ENCODE measurements at places on chromosomes 2 and 18.

DNA sequence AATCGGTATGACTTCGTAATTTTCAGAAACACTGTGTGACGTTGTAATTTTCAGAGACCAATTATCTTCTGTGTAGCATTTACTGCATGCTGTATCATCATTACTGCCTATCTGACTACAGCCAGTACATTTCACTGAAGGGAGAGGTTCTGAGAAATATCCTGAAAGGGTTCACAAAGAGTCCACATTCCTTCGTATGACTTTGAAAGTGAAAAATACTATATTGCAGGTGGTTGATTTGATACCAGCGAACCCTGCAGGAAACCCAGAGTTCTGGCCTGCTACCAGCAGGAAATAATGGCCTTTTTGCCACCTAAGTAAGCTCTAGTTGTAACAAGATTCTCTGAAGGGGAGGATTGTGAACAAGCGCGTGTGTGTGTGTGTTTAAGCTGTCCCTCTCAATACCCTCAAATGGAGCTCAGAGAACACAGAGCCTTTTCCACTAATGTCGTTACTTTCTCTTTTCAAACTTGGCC is 155.5 kb downstream of the ARHGAP28 start:
- no peak for DNase-seq

- no peak for DNase-seq
Observed at GRCh38 chr2:101199251-101199791, 48.1 kb upstream of the TBC1D8 start.

- DNase-seq, result no peak
Observed at GRCh38 chr2:71749671-71750101, 296.3 kb downstream of the DYSF start.

DNA sequence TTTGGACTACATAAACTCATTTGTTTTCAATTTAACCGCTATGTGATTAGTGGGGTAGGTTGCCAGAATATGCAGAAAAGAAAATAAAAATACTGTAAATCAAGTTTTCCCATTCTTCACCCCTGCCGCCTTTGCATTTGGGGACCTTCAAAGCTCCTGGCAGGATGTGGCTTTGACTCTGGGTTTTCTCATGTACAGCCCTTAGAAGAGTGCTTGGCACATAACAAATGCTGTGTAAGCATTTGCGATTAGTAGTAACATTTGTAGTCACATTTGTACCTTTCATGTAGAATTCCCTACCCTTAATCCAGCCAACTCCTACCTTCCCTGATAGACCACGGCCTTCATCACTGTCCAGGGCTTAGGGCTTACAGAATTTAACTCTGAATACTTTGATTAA is 262.6 kb downstream of the MREG start:
- DNase-seq, result no peak

DNA sequence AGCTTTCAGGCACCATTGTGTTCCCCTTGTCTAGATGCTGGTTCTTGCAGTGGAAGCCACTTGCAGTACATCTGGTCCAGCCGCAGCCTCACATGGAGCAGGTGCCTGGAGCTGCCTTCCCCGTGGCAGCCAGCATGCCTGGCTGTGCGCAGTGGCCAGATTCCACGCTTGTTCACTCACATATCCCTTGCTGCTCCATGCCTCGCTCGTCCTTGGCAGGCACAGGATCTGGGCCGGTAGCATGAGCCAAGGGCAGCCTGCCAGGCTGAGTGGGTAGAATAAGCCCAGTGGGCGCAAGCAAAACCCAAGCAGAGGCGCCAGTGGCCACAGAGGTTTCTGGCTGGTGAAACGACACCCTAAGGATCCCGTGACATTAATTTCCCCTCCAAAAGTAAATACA is 20.6 kb downstream of the TMX3 start:
- no peak for DNase-seq

DNA sequence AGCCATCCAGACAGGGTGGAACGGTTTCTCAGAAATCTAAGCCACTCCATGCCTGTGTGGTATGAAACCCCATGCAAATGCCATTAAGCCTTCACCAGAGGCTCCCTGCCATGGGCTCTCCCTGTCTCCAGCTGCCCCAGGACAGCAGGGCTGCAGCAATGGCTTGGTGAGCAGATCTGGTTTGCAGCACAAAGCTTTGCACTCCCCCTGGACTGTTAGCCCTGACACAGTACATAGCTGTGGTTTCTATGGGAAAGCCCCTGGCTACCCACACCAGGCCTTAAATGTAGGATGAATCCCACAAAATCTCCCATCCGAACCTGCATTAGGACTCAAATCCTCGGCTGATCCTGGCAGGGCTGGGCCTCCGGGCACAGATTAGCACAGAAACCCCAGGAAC is 291.6 kb downstream of the TNS1 start:
- peak; percentile 19 for DNase-seq

DNA sequence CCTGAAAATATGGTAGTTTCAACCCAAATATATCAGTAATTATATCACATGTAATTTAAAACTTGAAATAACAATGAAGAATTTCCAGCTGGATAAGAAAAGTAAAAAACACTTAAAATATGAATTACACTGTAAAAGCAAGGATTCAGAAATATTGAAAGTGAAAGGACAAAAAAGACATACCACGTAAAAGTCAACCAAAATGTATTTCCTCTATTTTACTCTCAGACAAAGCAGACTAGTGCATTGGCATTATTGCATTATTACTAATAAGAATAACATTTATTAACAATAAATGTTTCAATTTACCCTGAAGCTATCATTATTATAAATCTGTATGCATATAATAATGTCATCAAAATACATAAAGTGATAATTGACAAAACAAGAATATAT is 445.1 kb upstream of the TRIB2 start:
- DNase-seq, result no peak

DNA sequence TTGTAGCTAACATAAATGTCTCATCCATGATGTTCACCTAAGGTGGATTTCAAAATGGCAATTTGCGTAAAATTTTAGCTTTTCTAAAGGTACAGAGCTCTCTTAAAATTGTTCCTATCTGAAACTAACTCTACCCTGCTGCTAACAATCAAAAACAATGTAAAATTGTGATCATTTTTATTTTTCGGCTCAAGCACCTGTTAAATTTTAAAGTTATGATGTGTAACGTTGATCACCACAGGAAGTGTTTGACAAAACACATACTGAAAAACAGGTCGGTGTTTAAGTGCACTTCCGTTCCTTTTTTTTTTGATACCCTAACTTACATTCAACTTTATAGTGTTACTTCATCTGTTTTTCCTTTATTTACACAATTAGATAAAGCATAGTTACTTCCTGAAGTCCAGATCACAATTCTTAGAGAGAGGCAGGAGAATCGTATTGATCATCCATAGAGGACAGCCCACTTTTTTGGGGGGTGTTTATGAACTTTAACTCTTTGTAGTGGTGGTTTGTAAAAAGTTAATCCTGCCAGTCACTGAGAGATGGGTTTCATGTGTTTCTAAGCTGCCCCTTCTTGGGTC is 6.0 kb upstream of the NCK2 start:
- no peak for DNase-seq

- DNase-seq, result peak; percentile 20
Observed at GRCh38 chr2:191835539-191836350, 11.1 kb downstream of the CAVIN2 start.

- DNase-seq, result no peak
Observed at GRCh38 chr2:196442211-196442610, 197.3 kb upstream of the CCDC150 start.

- DNase-seq, result no peak
Observed at GRCh38 chr2:195410074-195410671, 246.9 kb upstream of the SLC39A10 start.

DNA sequence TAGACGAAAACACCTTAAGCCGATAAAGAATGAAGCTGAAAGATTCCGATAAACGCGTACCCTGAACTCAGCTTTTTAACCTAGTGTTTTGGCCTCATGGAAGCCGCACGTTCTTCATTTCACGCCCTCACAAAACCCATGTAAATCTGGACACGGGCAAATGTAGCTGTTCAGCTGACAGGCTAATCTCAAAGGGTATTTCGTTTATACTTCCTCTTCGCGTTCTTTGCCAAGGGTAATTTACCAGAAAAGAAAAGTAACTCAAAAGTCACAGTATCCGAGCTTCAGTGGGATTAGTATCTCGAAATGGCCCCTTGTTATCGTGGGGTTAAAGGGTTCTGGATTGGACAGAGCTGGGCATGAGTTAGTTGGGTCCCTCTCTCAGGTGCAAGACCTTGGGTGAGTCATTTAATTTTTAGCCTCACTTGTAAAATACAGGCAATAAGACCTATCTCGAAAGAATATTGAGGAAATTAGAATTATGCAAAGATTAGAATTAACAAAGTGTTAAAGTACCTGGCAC is 22.0 kb upstream of the STPG4 start:
- DNase-seq, result no peak

GRCh38 chr2:108593547-108594098 is 59.4 kb downstream of the LIMS1 start:
- peak; percentile 48 for DNase-seq

Measured in amniotic stem cell (primary cell).